Left ventricle myocardium inferior (tissue), 1 donor: ENCODE measurements at places on chromosomes 5 and 9. TPM values are rescaled to one million over a fixed set of nuclear protein-coding genes. Genes with fewer than 3 reads are reported as not detected.

- no peaks in the 10 kb centered on the region for H3K27me3 ChIP-seq
- H3K27ac ChIP-seq, result no peak overlapping the region
- H3K4me1 ChIP-seq, result no peaks in the 10 kb centered on the region
- no peak for DNase-seq
- no peak overlapping the region for H3K4me3 ChIP-seq
Observed at GRCh38 chr9:1839909-1840308, 175.2 kb upstream of the SMARCA2 start.

DNA sequence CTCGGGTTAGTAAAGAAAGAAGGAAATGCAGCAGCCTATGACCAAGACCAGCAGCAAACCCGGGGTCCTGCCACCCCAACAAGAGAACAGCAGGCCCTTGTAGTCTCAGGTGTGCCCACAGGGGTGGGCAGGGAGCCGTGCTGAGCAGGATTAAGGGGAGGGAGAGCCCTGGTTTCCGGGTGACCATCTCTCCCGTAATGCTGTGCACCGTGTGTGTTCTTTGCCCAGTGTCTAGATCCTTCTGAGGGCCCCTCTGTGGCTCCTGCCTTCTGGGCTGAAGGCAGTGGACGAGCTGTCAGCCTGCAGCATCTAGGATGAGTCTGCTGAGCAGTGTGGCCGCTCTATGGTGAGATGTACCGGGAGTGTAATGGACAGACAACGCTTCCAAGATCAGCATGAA, 12.7 kb upstream of the PLEKHG4B start:
- no peaks in the 10 kb centered on the region for H3K4me1 ChIP-seq
- no peaks in the 10 kb centered on the region for H3K36me3 ChIP-seq
- peaks cover 56% of the 10 kb centered on the region for H3K27me3 ChIP-seq
- H3K4me3 ChIP-seq, result no peak overlapping the region
- H3K27ac ChIP-seq, result no peak overlapping the region

- H3K27me3 ChIP-seq, result no peaks in the 10 kb centered on the region
- no peak for DNase-seq
- no peak overlapping the region for H3K4me3 ChIP-seq
- no peak overlapping the region for H3K27ac ChIP-seq
- H3K4me1 ChIP-seq, result no peaks in the 10 kb centered on the region
- no peaks in the 10 kb centered on the region for H3K36me3 ChIP-seq
Observed at GRCh38 chr5:118325931-118326330, 662.4 kb downstream of the DTWD2 start.

- DNase-seq, result no peak
- H3K36me3 ChIP-seq, result no peaks in the 10 kb centered on the region
- peak overlapping the region; percentile 87 for H3K27ac ChIP-seq
- no peaks in the 10 kb centered on the region for H3K27me3 ChIP-seq
- peak overlapping the region; percentile 67 for H3K4me3 ChIP-seq
Observed at GRCh38 chr9:121569266-121569648, 69.6 kb upstream of the GGTA1 start.

- peaks cover 6% of the 10 kb centered on the region for H3K36me3 ChIP-seq
- no peaks in the 10 kb centered on the region for H3K27me3 ChIP-seq
- H3K4me1 ChIP-seq, result no peaks in the 10 kb centered on the region
Observed at GRCh38 chr9:89367281-89367680, 49.0 kb downstream of the SECISBP2 start.

DNA sequence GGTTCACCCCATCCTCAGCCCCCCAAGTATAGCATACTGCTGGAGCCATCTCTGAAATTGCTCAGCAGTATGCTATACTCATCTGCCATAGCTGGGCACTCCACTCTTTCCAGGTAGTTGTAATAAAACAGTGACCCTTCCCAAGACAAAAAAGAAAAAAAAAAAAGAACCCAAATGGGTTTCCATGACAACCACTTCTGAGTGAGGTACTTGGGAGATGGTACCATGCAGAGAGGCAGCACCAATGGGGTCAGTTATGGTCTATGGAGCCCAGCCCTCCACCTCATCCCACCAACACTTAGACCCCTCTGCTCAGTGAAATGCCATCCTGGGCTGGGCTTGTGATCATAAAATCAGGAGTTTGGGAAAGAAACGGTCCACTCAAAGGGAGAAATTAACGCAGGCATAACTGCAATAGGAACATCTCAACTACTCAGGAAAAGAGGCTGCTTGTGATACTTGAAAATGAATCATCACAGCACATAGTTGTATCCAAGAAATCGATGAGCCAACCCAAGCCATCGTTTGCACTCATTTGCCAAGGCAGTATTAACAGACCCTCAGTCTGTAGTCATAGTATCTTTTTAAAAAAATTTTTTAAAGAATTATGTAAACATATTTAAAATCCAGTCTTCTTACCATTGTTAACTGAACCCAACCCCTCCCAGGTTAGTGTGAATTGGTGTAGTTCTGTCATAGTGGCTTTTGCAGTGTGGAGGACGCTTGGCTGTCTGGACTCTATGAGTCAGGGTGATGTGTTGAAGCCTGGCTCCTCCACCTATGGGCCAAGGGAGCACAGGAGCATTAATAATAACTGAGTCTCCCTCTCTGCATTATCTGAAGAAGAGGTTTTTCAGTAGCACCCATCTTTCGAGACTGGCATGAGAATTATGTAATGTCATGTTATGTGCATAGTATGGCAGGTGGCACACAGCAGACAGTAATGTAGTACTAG, 402.7 kb downstream of the SPOCK1 start:
- no peak overlapping the region for H3K4me3 ChIP-seq
- H3K4me1 ChIP-seq, result no peaks in the 10 kb centered on the region
- H3K36me3 ChIP-seq, result no peaks in the 10 kb centered on the region
- H3K27ac ChIP-seq, result no peak overlapping the region
- DNase-seq, result no peak
- peaks cover 6% of the 10 kb centered on the region for H3K27me3 ChIP-seq

DNA sequence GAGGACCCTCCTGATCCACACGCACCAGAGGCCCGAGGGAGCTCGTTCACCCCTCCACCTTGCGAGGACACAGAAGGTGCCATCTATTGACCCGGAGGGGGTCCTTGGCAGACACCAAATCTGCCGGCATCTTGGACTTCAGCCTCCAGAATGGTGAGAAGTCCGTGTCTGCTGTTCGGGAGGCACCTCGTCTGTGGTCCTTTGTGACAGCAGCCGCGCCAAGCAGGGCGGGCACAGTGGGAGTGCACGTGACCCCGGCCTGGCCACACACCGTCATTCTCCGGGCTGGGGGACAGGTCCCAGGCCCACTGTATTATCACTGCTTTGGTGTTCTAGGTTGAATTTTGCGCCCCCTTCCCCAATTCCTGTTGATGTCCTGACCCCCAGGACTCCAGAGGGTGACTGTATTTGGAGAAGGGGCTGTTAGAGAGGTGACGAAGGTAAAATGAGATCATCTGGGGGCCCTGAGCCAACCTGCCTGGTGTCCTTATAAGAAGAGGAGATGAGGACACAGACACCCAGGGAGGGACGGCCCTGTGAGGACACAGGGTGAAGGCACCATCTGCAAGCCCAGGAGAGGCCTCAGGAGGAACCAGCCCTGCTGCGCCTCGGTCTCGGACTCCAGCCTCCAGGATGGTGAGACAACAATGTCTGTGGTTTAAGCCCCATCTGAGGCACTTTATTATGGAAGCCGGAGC, 15.7 kb downstream of the LPCAT1 start:
- H3K36me3 ChIP-seq, result peaks cover 11% of the 10 kb centered on the region
- peaks cover 22% of the 10 kb centered on the region for H3K4me1 ChIP-seq
- H3K27me3 ChIP-seq, result no peaks in the 10 kb centered on the region
- H3K27ac ChIP-seq, result no peak overlapping the region

DNA sequence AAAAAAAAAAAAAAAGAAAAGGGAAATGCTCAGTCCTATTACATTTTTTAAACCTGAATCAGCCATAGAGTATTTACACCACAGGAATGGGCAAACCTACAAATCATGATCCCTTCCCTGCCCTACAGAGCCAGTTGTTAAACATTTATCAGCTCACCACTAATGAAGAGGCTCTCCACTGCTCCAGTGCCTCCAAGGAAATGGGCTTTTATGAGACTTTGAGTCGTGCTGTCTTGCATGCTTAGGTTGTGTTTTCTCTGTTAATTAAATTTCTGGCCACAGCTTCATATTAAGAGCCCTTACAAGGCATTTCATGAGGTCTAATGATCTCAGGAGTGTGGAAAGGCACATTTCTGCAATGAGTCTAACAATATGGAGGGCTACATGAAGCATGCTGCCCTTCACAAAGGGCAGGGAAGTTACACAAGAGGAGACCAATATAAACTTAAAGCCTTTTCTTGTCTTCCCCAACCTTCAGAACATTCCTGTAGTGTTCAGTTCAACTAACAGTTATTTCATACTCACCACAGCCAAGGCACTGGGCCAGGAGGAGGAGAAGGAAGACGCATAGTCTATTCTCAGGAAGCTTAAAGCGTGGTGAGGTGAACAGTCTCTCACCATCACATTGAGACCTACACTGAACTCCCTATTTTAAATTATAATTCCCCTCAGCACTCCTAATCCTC, 140.1 kb upstream of the ABCA1 start:
- no peak overlapping the region for H3K27ac ChIP-seq
- no peak for DNase-seq
- peaks cover 24% of the 10 kb centered on the region for H3K4me1 ChIP-seq
- no peaks in the 10 kb centered on the region for H3K36me3 ChIP-seq
- no peaks in the 10 kb centered on the region for H3K27me3 ChIP-seq
- H3K4me3 ChIP-seq, result no peak overlapping the region

DNA sequence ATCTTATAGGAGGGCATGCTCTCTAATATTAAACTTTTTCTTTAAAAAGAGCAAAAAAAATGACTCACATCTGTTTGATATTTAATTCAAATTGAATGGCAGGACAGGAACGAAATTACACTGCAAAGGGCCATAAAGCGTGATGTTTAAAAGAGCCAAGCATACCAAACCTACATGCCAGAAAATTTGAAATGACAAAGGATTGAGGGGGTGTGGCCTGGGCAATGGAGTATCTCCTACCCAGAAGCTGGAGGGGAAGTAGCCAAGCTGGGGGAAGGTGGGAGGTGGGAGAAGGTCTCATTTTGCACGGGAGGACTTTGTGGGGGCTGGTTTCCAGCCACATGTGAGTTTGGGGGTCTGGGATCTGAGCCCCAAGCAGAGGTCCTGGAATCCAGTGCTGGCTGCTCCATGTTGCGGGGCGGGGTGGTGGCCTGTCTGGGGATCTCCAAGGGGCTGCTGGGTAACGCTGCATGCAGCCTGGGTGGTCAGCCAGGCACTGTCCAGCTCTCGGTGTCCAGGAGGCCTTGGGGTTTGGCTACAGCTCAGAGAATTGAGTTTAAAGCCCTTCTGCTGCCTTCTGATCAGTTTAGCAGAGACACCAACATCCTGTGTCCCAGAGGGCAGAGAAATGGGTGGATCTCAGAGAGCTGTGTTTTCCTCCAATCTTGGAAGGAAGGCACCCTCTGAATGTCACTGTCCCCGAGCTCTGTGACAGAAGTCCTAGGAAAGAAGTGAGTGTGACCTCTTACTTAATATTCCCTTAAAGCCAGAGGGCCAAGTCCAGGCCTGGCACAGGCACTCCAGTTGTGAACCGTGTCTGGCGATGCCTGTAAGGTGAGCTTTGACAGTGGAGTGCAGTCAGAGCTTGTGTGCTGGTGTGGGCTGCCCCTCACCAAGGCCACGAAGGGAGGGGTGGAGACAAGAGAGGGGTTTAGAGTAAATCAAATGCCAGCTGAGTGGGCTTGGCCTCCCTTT, 7.6 kb downstream of the DCANP1 start:
- H3K27ac ChIP-seq, result no peak overlapping the region
- DNase-seq, result no peak
- peaks cover 26% of the 10 kb centered on the region for H3K4me1 ChIP-seq

CCIN gene
- total RNA-seq, result not detected

SLC6A18 gene
- total RNA-seq, result not detected

CDC20B gene
- not detected for total RNA-seq

NUTM2G gene
- not detected for total RNA-seq
